Esophagus squamous epithelium (tissue), 5 donors: ENCODE measurements at places on chromosomes 11 and 22.

DNA sequence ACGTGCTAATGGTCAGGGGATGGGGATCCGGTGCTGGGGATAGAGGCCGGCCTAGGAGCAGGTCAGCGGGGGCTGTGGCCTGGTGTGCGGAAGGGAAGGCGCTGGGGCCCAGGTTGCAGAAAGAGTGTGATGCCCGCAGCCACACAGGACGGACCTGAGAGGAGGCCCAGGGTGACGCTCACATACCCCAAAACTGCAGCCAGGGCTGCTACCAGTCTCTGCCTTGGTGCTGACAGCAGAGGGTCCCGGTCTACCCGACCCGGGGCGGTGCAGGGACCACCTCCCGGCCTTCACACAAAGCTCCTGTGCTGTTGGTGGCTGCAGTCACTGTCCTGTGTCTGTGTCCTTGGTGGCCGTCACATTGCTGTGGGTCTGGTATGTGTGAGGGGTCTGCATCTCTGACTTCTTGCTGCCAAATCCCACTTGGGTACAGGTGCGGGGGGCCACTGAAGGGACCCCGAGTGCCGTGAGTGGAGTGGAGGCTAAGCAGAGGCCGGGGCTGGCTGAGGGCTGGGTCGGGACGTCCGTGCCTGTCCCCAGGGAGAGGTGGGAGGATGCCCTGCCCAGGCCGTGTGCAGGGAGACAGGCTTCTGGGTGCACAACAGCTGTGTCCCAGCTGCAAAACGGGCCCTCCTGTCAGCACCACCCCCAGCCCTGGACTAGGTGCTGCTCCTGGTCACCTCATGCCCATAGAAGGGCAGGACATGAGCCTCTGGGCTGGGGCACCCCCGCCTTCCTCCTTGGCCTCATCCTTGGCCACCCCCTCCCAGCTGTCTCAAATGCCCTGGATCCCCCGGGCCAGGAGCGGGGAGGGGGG is 1.5 kb downstream of the LSP1 start:
- DNase-seq: no peak

GRCh38 chr11:111344032-111344431 is 35.0 kb downstream of the POU2AF1 start:
- DNase-seq: no peak

DNA sequence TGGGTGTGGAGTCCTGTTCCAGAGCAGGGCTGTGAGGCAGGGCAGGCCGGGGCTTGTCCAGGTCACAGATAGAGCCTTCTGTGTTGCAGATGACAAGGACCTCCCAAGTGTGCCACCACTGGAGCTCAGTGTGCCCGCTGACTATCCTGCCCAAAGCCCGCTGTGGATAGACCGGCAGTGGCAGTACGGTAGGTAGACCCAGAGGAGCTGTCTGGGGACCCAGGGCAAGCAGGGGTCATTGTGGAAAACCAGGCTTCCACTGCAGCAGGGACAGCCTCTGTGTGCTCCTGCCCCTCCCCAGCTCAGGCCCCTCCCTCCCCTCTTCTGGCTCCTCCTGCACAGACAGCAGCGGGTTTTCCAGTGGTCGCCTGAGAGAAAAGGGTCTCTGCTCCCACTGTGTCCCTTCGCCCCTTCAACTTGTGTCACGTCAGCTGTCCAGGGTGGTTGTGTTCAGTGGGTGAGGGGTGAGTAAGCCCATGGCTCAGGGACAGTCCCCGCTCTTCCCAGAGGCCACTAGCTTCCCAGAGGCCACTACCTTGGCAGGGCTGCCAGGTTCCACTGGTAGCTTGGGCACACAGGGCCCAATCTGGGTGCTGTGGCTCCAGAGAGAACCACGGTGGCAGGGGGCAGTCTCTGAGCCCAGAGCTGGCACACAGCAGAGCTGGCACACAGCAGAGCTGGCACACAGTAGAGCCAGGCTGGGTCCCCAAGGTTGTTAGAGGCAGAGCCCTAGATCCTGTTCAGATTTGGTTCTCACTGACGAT is 78.4 kb downstream of the MED15 start:
- no peak for DNase-seq

DNA sequence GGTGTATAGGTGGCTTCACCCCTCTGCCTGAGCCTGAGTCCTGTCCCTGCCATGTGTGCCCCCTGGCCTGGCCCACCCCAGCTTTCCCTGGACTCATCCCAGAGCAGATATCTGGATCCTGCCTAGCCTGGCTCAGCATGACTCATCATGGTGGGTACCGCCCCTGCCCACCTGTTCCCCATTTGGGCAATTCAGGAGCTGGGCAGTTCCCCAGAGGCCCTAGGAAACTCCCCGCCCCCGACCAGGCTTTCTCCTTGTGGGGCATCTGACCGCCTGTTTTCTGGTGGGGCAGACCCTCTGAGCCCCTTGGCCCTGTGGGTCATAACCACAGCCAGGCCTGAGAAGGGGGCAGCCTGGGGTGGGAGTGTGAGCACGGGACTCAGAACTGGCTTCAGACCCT is 4.4 kb downstream of the TSPO start:
- no peak for DNase-seq

DNA sequence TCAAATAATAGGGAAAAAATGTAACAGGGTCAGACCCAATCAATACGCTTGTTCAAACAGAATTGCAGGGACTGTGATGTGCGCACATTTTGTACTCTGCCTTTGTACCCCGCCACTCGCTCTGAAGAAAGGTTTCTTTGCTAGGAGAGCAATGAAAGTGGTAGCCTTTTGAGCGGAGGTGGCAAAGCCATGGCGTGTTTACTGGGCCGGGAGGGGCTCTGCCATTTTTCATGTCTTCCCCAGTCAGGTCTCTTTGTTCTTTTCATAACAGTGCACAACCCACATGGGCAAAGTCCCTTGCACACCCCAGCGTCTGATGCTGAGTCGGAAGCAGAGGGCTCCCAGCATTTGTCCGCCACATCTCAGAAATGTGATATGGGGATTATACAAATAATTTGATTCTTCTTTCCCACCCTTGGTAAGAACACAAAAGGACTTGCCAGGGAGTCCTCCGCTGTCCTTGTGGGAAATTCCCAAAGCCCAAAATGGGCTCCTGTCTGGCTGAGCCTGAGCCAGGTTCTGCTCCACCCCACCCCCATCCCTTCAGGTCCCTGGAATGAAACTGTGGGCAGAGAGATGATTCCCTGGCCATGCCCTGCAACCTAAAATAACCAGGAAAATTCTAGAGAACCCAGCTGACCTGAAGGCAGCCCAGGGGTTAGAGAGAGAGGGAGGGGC is 36.6 kb downstream of the C11orf58 start:
- no peak for DNase-seq

DNA sequence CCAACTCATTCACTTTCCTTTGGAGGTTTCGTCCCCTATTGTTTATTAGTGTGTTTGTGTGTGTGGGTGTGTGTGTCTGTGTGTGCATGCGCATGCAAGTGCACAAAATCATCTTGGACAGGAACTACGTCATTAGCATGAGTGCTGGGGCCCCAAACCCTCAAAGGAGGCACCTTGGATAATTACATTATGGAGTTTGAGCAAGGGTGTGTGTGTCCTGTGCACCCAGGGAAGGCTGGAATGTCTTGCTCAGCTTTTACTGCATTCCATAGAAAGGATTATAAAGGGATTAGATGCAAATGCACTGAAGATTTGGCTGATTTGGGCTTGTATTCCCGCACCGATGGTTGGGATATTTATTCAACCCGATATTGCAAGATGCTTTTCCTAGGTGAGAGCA is 203.4 kb upstream of the NAV2 start:
- no peak for DNase-seq

DNA sequence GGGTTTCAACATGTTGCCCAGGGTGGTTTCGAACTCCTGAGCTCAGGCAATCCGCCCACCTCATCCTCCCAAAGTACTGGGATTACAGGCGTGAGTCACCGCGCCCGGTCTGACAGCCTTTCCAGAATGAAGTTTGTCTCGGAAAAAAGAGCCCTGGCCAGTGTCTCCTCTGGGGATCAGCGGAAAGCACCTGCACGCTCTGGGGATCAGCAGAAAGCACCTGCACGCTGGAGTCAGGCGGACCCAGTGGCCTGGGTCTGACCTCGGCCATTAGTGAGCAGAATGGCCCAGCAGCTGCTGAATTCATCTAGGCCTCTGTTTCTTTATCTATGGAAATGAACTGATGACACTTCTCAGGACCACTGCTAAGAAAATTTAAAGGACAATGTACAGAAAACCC is 10.5 kb upstream of the TESMIN start:
- DNase-seq: no peak

GRCh38 chr11:48014917-48015316 is 34.6 kb downstream of the PTPRJ start:
- DNase-seq: no peak
